NCI-H1930 (cell line): ENCODE measurements at places on chromosomes 3 and 15.
A peak's percentile ranks its signal among the peaks of the same experiment; 100 is the strongest.

DNA sequence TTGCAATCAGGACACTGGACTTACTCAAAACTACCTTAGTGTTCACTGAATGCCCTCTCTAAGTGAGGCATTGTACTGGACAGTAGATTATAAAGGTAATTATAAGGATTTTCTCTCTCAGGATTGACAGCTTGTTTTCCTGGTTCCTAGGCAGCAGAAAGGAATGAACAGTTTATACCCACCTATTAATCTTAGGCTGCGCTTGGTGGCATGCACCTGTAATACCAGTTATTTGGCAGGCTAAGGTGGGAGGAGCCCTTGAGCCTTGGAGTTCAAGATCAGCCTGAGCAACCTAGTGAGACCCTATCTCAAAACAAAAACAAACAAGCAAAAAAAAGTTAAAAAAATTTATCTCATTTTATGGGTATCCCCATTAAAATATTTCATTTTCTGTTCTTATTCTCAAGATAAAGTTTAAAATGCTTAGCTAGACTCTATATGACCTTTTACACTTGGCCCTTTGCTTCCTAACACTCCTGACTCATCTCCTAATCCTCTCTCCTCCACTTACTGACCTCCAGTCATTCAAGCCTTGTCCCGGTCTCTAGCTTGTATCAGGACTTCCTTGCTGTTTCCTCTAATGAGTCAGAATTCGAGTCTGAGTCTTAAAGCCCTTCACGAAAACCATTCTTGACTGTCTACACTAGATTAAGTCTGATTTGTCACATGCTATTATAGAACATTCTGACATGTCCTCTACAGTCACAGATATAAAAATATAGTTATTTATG, 348.6 kb downstream of the NLGN1 start:
- no peak for DNase-seq

- no peak for DNase-seq
Observed at GRCh38 chr15:42736178-42736792, 643 bp downstream of the CDAN1 start.

DNA sequence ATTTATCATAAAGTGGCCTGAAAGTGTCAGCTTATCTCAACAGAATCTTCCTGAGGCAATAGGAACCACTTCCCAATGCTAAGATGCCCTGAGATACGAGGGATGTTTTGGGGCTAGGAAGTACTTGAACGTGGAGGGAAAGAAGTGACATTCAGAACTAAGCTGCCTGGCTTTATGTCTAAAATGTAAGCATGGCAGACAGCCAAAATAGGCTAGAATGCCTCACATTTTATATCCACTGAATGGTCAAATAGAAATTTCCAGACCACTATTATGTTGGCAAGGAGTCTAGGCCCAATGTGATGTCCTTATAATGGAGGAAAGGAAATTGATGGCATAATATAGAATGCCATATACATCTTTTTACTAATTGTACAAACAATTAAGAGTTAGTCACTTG, 154.9 kb downstream of the PEX5L start:
- DNase-seq, result no peak

DNA sequence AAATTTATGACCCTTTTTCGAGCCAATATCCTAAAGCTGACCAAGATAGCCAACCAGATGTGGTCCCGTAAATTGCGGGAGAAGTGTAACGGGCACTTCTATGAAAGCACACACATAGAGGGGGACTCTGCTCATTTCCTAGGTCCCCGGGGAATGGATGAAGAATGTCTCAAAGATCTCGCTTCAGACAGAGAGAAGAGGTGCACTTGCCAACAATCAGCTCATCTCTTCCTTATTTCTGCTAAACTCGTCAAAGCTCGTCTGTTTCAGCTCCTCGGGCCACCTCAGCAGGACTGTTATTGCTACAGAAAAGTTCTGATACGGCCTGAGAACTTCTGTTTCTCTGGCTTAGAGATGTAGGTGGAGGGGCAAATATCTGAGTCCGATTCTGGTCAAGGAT, 71.8 kb downstream of the TM2D3 start:
- DNase-seq, result no peak

DNA sequence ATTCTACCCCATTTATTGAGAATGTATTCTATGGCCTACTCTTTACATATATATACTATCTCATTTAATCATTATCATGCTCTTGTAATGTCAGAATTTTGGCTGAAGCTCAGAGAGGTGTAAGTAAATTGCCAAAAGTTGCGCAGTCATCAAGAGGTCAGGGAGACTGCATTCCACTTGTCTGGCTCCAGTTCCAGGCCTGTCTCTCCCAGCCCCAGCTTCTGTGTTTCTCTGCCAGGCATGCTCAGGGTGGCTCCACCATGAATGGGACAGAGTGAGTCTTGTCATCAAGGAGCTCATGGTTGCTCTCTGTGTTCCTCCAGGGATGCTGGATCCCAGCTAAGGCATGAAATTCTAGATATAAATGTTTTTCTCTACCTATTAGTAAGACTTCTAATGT, 635.1 kb upstream of the MDFIC2 start:
- DNase-seq, result no peak

GRCh38 chr3:16884748-16885592, at the start of gene PLCL2:
Gene PLCL2, plus strand, starts transcription at chr3:16884955. Its CDS starts 85 bp downstream, at chr3:16885040.
- DNase-seq, result no peak

GRCh38 chr15:91468871-91469580, 369.0 kb downstream of the SV2B start:
- no peak for DNase-seq

GRCh38 chr15:36024031-36024688, 478.2 kb upstream of the DPH6 start:
- no peak for DNase-seq

DNA sequence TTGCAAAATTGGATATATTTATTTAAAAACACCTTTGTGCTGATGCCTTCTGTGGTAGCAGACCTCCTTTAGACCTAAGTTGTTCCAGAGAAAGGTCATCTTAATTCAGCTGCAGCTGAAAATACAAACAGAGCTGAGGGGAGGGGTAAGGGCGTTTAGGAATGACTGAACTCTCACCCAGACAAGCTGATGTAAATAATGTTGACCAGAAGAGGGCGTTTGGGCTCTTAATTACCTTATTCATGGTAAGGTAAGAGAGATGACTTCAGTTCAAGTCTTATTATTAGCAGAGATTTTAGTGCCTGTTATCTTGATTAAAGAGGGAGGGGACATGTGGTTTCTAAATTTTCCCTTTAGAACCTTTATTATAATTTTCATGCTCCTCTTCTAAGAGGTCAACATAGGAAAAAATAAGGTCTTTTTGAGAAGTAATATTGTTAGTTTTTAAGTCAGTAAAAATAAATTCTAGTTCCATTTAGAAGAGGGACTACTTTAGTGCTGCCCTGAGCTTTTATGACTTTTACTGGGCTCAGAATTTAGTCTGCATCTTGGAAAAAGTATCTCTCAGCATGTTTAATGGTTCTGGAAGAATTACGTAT, 46.3 kb downstream of the GPR171 start:
- DNase-seq, result peak; percentile 8

DNA sequence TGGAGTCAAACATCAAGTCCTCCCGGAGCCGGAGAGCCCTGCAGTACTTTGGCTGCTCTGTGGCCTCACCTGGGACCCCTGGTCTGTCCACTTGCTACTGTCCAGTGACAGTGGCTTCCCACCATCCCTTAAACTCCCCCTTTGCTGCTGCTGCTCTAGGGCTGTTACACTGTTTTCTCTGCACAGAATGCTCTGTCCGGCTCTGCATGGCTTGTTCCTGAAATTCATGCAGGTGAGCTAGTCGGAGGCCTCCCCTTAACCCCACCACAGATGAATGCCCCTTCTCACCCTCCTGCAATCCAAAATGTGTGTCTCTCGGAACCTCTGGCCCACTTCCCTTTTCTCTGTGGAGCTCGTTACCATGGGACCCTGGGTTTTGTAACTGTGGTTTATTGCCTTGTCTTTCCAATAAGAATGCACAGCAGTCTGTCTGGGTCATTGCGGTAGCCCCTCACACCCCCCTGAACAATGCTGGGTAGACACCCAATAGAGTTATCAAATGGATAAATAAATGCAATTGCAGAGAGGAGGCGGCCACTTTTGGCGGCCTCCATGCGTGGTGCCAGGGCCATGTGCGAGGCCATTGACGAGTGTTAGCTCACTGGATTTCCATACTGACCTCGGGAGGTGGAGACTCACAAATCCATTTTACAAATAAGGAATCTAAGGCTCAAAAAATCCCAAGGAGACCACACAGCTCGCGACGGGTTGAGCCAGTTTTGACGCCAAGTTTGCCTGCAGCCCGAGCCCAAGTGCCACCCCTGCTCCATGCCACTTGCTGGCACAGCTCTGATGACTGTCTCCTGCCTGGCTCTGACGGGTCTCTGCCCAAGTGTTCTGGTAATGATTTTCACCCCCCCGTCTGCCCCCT, 48.5 kb downstream of the RGMA start:
- no peak for DNase-seq
